ENCODE measurements at places on chromosomes 4 and X. TPM values are rescaled to one million over a fixed set of nuclear protein-coding genes. Genes with fewer than 3 reads are reported as not detected.

- peak; percentile 99 for DNase-seq
These were observed 78.3 kb upstream of the ATXN3L start for GRCh38 chrX:13397878-13398818.

DNA sequence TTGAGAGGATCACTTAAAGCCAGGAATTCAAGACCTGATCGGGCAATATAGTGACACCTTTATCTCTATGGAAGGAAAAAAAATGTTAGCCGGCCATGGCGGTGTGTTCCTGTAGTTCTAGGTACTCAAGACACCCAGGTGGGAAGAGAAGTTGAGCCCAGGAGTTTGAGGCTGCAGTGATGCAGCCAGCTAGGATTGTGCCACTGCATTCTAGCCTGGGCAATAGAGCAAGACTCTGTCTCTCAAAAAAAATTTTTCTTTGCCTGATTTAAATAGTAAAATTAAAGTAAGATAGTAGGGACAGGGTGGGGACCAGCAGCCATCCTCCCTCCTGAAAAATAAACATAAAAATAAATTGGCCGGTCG, 16.9 kb upstream of the FAM47E start:
- DNase-seq: no peak

The ZCCHC18 gene
- total RNA-seq: 2.1 TPM

DNA sequence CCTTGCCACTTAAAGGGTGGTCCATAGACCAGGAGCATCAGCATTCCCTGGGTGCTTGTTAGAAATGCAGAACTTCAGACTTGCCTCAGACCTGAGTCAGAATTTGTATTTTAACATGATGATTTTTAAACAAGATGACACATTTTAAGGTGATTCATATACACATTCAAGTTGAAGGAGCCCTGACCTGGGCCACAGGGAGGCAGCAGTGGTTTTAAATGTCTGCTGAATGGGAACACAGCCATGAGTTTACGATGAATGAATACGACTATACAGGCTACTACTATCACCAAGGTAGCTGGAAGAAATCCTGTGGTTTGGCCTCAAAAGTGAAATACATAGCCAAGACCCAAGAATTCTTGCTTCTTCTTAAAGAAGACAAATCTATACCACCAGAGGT, 2.9 kb downstream of the HDAC8 start:
- DNase-seq: no peak

GRCh38 chr4:96916711-96917110, 1076.8 kb downstream of the PDHA2 start:
- no peak for DNase-seq

DNA sequence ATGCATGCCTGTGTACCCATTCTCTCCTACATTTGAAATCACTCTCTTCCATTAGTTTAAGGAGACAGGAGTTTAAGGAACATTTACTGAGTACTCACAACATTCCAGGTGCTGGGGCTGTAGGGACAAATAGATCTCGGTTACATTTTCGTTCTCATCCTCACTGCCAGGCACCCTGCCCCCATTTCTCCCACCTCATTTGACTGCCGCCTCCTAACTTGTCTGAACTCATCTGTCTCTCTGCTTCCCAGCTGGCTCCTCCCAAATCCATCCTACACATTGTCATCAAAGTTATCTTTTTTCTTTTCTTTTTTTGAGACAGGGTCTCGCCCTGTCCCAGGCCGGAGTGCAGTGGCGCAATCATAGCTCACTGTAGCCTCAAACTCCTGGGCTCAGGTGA, 19.8 kb upstream of the MPC1L start:
- DNase-seq: no peak

DNA sequence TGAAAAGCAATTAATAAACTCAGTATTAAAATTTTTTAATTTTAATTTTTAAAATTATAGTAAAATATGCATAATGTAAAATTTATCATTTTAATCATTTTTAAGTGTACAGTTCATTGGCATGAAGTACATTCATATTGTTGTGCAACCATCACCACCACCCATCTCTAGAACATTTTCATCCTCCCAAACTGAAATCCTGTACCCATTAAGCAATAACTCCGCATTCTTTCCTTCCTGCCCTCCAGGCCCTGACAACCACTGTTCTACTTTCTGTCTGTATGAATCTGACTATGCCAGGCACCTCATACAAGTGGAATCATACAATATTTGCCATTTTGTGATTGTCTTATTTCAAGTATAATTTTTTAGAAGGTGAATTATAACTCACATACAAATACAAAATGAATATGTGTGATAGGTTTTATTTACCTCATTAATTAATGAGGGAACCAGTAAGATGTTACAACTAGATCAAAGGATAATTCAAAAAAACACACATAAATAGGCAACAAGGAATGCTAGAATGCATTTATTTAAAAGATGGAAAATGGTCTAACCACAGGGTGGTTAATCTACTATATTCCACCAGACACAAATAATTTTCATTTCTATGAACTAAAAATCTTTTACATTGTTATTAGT, 13.1 kb upstream of the AFF1 start:
- DNase-seq: no peak

GRCh38 chr4:113141901-113142346, 92.5 kb downstream of the ANK2 start:
- DNase-seq: peak; percentile 61
